ENCODE measurements at places on chromosomes 12 and 14. TPM values are rescaled to one million over a fixed set of nuclear protein-coding genes. Genes with fewer than 3 reads are reported as not detected.

PLEKHA5 gene
- 73.6 TPM for total RNA-seq

FAM186B gene
- not detected for total RNA-seq

- DNase-seq, result no peak
These were observed 68.8 kb upstream of the AMN start for GRCh38 chr14:102853648-102854047.

DNA sequence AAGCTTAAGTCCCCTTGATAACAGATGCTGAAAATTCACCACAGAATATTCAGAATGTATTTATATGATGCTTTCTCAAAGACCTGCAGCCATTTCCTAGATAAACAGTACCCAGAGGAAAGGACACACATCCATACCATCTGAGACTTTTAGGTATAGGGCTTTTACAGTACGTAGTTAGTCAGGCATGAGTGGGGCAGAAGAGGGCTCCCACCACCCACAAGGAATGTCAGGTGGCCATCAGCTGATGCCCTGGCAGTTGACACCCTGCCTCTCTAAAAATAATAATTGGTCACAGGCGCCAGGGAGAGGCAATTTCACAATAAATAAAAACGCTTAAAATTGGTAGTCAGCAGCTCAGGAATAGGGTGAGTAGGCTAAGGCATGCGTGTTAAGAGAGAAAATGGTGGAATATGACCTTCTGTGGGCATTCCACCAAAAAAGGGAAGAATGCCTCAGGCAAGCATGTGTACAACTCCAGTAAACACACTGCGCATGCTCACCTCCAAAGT, 7.8 kb upstream of the TAS2R46 start:
- no peak for DNase-seq

- DNase-seq, result no peak
These were observed 5.8 kb downstream of the NUMB start for GRCh38 chr14:73452341-73453186.
